ENCODE measurements at places on chromosomes 2 and 18.

GRCh38 chr2:197559681-197560080 lies 43.8 kb downstream of the MOB4 start:
- no peak for DNase-seq

DNA sequence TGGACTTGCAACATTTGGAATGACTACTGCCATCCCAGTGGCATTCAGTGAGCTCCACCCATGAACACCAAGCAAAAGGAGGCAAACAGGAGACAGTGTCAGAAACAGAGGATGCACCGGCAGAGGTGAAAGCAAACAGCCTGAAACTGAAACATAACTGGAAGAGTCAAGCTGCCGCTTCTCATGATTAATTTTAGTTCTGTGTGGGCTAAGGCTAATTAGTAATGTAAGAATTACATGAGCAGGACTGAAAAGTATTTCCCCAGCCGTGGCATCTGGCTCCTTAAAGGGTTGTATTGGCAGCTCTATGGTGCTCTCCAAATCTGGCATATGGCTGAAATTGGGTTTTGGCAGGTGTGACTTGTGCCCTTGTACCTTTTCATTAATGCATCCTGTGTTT lies 1108.1 kb downstream of the TSN start:
- no peak for DNase-seq

DNA sequence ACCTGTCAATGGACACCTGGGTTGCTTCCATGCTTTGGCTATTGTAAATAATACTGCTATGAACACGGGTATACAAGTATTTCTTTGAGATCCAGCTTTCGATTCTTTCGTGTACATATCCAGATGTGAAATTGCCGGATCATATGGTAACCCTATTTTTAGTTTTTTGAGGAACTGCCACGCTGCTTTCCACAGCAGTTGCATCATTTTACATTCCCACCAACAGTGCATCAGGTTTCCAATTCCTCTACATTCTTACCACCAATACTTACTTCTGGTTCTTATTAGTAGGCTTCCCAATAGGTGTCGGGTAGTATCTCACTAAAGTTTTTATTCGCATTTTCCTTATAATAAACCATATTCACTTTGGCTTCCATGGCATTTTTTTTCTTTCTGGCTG lies 69.6 kb downstream of the PID1 start:
- DNase-seq = no peak

DNA sequence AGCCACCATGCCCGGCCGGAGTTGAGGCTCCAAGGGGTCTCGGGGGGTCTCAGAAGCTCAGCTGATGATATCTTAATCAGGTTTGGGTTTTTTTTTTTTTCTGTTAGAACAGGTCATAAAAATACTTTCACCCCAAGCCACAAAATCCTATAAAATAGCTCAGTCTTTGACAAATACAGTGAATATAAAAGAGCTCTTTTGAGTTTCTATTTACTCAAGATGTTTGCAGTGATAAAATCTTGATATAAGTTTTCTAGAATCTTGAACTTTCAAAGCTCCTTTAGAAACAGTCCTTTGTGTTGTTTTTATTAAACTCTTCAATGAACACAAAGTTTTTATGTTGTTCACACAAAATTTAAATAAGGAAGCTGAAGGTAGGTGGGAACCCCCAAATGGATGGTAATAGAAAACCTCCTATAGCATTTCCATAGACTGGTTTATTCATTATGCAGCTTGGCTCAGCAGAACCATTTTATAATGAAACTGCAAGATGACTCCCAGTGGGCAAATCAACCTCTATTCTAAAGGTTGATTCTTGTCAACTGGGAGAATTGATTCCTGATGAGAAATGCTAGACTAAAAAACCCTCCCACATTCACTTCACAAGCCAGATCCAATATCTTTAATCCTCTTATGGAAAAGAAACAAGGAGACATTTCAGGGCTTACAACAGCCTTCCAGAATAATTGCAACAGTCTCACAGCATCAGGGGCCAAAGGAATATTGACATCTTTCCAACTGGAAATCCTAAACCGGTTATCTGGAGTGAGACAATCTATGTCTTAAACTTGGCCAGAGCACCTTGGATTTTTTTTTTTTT lies 13.6 kb upstream of the NARS1 start:
- no peak for DNase-seq

GRCh38 chr18:61394983-61395382 lies 61.8 kb downstream of the CDH20 start:
- no peak for DNase-seq

DNA sequence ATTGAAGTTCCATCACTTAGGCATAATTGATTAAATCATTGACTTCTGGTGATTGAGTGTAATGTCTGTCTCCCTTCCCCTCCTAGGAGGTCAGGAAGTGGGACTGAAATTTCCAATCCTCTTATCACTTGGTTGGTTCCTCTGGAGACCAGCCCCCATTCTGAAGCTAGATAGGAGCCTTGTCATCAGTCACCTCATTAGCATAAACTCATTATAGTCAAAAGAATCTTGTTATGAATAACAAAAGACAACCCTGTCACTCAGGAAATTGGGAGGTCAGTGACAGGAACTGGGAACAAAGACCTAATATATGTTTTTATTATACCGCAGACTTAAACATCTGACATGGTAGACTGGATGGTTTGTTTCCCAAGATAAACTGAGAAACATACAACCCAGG lies 60.7 kb upstream of the GAREM2 start:
- no peak for DNase-seq

DNA sequence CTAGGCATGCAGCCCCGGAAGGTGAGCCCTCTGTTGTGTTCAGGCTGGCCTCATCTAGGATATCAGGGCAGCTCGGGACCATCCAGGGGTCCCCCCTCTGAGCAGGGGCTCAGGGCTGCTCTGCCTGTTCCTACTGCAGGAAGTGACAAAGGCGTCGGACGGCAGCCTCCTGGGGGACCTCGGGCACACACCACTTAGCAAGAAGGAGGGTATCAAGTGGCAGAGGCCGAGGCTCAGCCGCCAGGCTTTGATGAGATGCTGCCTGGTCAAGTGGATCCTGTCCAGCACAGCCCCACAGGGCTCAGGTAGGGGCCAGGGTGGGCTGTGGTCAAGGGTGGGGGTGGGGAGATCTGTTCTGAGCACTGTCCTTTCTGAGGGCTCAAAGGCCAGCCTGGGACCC lies 13.1 kb downstream of the KCNIP3 start:
- DNase-seq = no peak

DNA sequence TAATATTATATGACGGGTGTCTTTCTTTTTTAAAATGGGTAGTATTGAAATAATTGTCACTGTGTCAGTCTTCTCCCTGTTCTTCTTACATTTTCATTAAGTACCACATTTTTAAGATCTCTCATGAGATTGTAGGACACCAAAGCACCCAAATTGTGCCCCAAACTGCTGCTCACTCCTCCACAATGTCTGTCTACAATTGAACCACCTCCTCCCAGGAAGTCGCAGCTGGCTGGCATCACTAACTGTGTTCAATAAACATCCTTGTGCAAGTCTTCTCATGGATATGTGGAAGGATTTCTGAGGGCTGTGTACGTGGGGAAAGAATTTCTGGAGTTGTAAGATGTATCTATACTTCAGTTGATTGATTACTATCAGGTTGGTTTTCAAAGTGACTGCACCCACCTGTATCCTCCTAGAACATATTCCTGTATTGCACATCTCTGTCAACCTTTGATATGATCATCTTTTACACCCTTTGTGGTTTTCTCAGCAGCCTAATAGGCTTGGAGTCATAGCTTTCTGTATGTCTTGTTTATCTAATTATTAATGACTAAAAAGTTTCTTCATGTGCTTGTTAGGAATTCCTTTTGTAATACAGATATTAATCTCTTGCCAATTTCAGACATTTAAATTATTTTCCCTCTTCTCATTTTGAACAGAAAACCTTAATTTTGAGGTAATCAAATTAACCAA lies 774.9 kb downstream of the RNF144A start:
- DNase-seq = no peak

DNA sequence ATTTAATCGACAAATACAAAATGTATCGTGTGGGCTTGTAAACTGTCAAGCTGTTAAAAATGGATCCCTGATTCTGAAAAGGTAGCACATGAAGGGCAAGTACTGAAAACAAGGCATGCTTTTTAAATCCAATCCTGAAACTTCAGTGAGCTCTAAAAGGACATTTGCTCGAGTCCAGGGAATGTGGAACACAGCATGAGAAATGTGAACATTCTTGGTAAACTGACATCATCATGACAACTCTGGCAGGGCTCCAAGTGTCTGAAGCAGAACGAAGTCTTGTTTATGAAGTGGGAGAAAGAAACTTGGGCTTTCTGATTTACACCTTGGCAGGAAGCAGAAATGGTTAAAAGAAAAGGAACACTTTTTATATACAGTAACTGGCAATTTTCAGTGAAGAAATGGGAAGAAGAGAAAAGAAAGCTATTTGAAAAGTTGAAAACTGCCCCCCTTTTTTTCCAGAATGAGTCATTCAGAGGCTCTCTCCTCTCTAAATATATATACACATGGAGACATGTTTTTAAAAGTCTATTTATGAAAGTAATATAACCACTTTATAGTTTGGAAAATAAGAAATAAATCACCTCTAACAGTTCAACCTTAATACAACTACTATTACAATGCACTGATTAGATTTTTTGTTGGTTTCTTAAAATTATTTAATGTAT lies 120.8 kb downstream of the GAREM1 start:
- no peak for DNase-seq

DNA sequence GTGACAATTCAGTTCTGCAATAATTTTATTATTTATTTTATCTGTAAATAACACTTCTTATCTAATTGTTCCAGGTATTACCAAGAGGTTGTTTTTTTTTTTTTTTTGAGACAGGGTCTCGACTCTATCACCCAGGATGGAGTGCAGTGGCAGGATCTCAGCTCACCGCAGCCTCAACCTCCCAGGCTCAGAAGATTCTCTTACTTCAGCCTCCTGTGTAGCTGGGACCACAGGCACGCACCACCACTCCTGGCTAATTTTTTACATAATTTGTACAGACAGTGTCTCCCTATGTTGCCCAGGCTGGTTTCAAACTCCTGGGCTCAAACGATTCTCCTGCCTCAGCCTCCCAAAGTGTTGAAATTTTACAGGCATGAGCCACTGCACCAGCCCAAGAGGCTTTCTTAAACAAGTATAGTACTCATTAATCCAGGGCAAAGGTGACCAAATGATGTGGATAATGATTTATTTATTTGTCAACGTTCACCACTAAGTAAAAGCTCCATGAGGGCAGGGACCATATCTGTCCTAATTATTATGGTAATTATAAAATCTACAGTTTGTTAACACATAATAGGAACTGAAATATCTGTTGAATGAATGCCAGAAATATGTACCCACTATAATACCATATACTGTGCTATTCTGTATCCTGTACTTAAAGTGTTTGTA lies 12.0 kb downstream of the STK17B start:
- DNase-seq = no peak

GRCh38 chr2:31922542-31923408 lies 88.0 kb downstream of the MEMO1 start:
- DNase-seq = no peak

DNA sequence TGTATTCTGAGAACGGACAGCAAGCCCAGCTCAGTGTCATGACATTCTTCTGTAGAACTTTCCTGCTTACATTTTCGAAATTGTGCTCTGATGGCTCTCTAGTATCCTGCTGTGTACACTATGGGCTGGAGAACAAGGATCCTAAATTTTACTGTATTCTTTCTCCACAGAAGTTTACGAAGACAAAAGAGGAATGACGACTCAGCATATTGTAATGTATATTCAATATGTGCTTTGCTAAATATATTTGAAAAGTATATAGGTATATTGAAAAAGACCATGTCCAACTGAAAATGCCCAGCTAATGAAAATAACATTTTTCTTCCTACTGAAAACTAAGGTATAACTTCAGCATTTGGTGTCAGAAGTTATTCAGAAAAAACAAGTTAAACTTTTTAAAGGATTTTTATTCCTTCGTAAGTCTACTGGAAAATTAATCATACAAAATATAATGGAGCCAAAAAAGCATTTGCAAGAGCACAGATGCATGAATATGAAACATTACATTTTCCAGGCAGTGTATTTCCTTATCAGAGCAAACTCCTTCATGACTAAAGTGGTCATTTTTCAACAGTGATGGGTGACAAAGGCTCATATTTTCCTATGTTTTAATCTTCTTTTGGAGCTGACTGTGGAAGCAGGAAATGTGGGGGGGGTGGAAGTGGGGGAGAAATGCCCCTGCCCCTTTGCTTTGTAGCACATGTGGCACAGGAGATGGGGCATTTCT lies 143.8 kb upstream of the THUMPD2 start:
- DNase-seq = no peak

DNA sequence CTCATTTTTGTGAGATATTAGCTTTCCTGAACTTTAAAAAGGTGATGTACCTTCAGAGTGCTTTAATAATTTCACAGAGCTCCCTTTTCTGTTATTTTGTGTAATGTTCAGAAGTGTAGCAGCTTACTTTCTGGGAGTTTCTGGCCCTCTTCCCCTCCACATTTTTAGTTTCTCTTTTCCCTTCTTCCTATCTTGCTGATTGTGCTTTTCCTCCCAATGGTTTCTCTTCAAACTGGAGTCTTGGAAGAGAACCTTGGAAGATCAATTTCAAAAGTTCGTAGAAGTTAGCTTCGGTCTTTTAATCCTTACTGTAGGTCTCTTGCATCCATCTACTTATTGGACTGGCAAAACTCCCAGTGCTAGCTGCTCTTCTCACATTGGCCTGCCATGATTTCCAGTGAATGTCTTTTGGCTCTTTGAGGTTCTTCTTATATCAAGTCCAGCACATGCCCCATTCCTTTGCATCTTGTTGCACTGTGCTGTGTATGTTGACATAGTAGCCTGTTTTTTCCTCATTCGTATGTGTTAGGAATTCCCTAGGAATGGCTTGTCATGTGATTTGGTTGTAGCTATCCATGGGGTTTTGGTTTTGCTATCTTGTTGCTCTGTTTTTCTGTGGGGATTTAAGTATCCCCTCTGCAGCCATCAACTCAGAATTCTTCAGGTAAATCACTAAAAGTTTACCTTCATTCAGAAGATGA lies 7.8 kb downstream of the CCNT2 start:
- no peak for DNase-seq

DNA sequence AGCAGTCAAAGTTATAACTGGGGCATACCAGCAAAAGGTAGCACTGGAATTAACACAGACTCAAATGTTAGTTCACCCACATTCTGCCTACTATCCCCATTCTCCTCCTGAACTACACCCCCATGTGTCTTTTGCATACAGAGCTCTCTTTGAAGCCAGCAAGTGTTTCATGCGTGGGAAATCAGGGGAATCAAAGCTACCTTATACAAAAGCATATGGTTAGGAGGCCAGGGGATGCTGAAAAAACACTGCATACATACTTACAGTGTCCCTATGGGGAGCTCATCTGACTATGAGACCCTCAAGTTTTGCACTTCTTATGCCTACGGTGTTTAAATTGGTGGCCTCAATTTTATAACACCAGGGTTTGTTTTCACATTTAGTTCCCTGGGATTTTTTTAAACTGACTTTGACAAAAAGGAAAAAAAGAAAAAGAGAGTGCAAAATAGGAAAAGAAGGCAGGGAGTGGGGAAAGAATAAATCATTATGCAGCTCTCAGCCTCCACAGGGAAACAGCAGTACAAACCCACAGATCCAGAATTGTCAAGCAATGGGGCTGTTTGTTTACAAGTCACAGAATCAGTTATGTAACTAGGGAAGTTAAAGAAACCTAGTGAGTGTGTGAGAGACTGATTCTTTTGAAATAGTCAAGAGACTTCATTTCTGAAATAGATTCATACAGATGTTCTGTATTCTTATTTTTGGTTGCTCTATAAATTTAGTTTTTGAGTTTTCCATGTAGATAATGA lies 20.1 kb upstream of the PPP3R1 start:
- no peak for DNase-seq

GRCh38 chr2:117536139-117536538 lies 278.4 kb upstream of the DDX18 start:
- DNase-seq = no peak

GRCh38 chr18:24488824-24489493 lies 28.5 kb downstream of the HRH4 start:
- DNase-seq = peak; percentile 16

- DNase-seq = no peak
Measured at GRCh38 chr2:67399831-67400489, 2.8 kb downstream of the ETAA1 start.

All from CD4-positive, alpha-beta T cell treated with Interleukin-6 at 100 ng/mL for 8 hours (primary cell).